Stimulated activated CD4-positive, alpha-beta T cell treated with anti-CD3 and anti-CD28 coated beads, TNF-alpha, amount 100 ng/mL, for 4 hours (primary cell): ENCODE measurements at places on chromosomes 6 and 20.

- DNase-seq, result no peak
Observed at GRCh38 chr6:85127696-85128243, 322.1 kb upstream of the NT5E start.

GRCh38 chr6:136783495-136784270 lies 8.6 kb downstream of the MAP3K5 start:
- DNase-seq, result no peak

DNA sequence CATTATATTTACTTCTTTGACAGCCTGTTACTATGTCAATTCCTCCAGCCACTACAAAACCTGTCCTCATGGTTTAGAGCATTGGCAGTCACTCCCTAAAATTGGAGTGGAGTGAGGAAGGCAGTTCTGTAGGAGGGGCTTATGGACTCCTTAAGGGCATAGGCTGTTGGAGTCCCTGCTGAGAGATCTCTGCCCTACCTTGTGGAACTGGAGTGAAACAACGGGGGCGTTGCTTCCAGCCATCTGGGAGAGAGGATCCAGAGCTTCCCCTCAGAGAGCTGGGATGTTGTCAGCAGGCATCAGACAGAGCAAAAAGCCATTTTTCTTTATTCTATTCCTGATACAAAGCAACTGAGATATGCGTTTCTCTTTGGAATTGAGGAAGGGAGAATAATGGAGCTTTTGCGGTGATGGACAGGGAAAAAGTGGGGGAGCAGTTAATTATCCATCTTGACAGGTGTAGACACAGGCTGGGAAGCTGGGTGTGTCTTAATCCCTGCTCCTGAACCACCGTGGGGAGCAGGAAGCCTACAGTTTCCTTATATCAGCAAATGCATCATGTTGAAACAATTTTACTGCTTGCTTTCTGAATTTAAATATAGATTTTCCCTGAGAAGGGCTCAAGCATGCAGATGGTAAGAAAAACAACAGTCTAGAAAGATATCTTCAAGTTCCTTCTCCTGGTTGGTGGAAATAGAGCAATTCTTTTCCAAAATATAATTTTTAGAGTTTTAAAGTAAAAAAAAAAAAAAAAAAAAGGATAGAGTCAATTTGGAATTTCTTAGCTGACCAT lies 402.5 kb downstream of the PLCB1 start:
- DNase-seq, result no peak

GRCh38 chr6:610882-611281 lies 46.0 kb downstream of the HUS1B start:
- no peak for DNase-seq

DNA sequence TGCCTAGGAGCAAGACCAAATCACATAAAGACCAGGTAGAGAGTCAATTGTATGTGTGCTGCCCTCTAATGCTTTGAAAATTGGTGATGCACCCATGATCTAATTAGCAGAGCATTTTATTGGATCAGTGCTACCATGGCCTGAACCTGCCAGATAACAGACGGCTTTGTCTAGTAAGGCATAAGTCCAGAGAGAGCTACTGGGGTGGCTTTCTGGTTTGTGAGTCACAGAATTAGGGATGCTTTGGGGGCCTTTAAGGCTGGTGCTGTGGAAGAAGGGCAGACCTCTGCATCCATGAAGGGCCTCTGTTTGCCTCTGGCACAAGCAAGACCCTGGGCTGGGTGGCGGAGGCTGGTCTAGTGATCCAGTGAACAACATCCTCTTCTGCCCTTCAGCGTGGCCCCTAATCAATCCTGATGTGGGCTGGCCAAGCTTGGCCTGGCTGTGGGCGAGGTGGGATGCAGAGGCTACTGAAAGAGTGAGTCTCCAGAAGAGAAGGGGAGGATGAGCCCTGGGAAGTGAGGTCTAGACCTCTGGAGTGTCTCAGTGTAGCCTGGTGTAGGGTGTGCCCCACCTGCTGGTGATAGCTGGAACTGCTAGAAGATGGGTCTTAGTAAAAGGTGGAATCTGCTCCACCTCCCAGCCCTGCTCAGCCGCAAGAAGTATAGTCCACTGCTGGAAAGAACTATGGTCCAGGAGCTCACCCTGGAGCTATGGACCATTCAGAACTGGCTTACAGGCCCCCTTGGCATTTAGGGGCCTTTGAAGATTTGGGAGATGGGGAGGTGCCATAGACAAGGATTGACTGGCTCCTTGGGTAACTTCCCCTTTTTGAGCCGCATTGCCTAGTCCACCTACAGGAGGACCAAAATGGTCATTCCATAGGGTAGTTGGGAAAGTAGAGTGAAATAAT lies 36.7 kb upstream of the AAR2 start:
- peak; percentile 58 for DNase-seq

GRCh38 chr6:120894077-120894476 lies 440.2 kb downstream of the TBC1D32 start:
- DNase-seq, result no peak

GRCh38 chr20:61797200-61797599 lies 268.5 kb downstream of the TAF4 start:
- no peak for DNase-seq

DNA sequence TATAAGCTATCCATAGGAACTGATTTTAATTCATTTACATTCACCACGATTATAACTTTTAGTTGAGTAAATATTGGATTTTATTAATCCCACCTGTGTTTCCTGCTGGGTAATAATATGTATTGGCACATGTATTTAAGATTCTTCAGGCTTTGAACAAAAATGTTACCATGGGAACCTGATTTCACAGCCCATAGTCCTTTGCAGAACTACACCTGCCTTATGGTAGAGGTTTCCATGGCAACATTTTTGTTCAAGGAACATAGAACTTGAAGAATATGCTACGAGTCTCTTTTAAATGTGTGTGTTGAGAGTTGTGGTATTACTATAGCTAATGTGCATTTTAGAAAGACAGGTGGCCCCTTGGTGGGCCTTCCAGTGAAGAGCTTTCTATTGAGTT lies 317.4 kb downstream of the SAMD5 start:
- DNase-seq, result no peak

DNA sequence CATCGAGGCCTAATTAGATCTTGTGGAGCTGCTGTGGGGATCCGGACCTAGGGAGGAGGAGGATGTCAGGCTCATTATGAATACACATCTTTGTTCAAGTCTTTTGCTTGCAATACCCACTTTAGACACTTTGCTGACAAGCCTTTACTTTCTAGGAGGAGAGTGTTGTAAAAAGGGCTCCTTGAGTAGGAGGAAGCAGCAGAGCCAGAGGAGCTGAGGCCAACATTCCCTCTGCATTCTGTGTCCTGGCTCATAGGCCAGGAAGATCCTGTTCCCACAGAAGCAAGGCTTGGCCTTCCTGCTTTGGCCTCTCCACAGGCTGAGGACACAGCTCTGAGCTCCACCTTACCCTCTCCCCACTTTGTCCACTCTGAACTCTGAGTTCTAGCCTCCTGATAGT lies 67.1 kb downstream of the TPD52L1 start:
- no peak for DNase-seq

GRCh38 chr6:39804466-39805065 lies 12.4 kb downstream of the DAAM2 start:
- no peak for DNase-seq
